CD4-positive, alpha-beta T cell treated with Interleukin-10 for 1 hour (primary cell): ENCODE measurements at places on chromosomes 6 and 20.
A peak's percentile ranks its signal among the peaks of the same experiment; 100 is the strongest.

DNA sequence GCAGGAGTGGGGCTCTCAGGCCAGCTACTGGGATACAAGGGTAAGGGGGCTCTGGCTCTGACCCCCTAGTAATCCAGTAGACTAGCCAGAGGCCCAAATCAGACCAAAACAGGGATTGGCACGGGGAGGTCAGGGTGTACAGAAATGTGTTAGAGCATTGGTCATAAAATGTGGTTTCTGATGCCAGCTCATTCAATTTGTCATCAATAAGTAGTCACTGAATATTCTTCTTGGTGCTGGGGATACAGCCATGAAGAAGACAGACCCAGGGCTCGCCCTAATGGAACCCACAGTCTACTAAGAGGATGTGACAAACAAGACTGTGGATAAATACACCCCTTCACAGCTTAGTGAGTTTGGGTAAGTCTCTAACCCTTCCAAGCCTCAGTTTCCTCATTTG, 11.1 kb downstream of the MAP1LC3A start:
- no peak for DNase-seq

DNA sequence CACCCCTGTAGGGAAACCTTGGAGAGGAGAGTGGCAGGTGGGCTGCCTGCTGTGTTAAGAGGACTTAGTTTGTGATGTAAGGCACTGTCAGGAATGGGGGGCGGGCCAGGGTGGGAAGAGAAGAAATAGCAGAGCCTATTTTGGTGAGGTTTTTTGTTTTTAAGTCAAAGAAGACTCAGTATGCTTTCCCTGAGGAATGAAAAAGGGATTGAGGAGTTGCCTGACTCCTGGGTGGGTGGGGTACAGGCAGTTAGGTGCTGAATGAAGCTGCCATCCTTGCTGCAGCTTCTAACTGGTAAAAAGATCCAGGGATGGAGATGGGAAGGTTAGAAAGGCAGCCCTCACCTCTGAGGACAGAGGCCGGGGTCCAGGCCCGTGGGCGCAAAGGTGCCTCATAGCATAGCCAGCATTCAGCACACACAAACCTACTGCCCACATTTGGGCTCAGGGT, 37.9 kb downstream of the PLCG1 start:
- no peak for DNase-seq

- DNase-seq, result no peak
Observed at GRCh38 chr6:41555326-41556300, 9.4 kb downstream of the FOXP4 start.

GRCh38 chr6:75479712-75480111, 13.9 kb downstream of the FILIP1 start:
- no peak for DNase-seq

DNA sequence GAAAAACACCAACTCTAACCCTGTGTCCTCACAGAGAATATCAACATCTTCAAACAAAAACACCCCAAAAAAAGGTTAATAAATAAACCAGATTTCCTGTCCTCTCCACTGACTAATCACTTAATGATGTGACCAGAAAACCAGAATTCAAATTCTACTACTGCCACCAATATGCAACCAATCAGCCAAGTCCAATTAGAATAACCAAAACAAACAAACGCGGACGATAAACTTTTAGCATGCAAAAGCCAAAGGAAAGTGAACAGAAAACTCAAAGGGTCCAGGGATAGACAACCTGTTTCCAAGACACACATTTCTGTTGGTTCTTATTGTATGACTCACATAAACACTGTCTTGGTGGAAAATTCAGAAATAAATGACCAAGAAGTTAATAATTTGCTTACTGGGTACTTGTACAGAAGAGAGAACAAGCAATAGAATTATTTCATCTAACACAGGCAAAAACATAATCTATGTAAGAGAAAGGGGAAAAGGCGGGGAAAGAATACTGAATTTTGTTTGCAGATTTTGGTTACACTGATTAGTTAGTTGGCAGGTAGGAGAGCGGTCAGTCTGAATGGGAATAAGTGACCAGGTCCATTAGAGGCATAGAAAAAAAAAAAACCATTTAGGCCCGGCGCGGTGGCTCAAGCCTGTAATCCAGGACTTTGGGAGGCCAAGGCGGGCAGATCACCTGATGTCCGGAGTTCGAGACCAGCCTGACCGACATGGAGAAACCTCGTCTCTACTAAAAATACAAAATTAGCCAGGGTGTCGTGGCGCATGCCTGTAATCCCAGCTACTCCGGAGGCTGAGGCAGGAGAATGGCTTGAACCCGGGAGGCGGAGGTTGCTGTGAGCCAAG, 34.1 kb downstream of the HFE start:
- no peak for DNase-seq

- no peak for DNase-seq
Observed at GRCh38 chr6:11214084-11214833, 18.2 kb downstream of the NEDD9 start.

GRCh38 chr6:16334671-16335070, 96.3 kb downstream of the GMPR start:
- DNase-seq, result no peak

- DNase-seq, result no peak
Observed at GRCh38 chr20:43750774-43751166, 24.0 kb upstream of the GTSF1L start.

DNA sequence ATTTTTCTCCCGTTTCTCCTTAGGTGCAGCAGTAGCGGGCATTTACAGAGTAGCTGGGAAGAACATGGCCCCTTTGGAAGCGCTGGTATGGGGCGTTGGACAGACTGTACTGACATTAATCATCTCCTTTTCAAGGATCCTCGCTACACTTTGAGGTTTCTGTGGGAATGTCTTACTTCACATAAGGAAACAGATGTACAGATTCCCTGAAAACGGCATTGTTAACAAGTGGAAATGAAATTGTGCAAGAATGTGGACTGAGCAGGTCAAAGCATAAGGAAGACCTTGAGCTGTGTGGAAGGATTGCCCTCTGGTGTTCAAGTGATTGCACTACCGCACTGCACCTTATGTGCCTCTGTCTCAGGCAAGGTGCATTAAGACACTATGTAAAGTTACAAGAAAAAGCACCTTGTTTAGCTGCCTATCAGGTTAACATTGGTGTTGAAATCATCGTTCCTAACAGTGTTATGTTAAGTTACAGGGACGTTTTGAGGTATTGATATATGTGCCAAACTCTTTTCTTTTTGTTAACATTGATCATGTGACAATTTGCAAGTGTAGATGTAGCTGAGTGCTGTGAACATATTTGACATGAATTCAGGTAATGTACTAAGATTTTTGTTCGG, 38.0 kb downstream of the TMEM170B start:
- peak; percentile 61 for DNase-seq

GRCh38 chr6:169997930-169998218, 246.5 kb downstream of the ERMARD start:
- DNase-seq, result no peak

DNA sequence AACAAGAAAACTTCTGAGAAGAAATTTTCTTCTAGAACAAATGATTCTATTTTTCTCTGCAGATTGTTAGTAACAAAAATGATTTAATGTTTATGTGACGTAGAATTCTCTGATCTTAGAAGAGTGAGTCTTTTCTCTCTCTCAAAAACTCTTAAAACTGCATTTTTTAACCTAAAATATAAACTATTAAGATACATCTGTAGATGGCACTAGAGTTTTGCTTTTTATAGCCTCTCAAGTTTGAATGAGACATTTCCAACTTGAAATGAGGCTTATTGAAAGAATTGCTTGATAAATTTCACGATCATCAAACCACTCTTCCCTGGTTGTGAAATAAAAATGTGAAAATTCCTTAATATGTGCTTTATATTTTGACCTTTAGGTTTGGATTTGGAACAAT, 53.8 kb downstream of the PHF3 start:
- no peak for DNase-seq

- no peak for DNase-seq
Observed at GRCh38 chr20:58987790-58988564, 6.9 kb downstream of the NELFCD start.

DNA sequence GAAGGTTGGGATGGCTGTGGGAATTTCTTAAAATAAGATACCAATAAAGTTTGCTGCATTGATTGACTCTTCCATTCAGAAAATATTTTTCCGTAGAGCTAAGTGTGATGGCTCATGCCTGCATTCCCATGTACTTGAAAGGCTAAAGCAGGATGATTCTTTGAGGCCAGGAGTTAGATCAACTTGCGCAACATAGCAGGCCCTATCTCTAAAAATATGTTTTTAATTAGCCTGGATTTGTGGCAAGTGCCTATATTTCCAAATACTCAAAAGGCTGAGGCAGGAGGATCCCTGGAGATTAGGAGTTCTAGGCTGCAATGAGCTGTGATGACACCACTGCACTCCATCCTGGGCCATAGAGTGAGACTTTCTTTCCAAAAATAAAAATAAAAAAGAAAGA, 431.2 kb upstream of the PTCHD4 start:
- DNase-seq, result no peak

GRCh38 chr20:31537890-31538289, 23.6 kb downstream of the HM13 start:
- no peak for DNase-seq

DNA sequence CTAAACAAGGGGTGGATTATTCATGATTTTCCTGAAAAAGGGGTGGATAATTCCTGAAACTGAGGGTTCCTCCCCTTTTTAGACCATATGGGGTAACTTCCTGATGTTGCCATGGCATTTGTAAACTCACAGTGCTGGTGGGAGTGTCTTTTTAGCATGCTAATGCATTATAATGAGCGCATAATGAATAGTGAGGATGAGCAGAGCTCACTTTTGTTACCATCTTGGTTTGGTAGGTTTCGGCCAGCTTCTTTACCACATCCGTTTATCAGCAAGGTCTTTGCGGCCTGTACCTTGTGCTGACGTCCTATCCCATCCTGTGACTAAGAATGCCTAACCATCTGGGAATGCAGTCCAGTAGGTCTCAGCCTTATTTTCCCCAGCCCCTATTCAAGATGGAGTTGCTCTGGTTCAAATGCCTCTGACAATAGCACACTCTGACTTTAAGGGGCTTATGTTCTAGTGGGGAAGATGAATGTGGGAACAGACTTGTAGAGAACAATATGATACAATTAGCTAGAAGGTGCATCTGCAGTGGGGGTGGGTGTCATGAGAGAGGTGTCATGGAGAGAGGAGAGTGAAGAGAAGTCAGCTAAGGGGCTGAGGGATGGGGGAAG, 4.2 kb upstream of the GPR31 start:
- no peak for DNase-seq

DNA sequence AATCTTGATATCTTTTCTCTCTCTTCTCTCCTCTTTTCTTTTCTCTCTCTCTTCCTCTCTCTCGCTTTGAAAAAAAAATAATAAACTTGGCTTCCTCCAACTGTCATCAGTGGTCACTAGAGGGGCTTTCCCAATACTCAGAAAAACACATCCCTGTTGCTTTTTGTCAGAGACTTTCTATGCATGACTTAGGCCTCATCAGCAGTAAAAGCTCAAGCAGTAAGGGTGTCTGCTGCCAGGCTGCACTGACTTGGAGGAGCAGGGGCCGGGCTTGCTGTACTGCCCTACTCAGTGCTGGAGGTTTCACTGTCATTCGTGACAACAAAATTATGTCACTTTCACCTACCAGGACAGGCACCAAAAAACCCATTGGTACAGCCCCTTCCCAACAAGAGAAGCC, 272.0 kb downstream of the ADGB start:
- no peak for DNase-seq

DNA sequence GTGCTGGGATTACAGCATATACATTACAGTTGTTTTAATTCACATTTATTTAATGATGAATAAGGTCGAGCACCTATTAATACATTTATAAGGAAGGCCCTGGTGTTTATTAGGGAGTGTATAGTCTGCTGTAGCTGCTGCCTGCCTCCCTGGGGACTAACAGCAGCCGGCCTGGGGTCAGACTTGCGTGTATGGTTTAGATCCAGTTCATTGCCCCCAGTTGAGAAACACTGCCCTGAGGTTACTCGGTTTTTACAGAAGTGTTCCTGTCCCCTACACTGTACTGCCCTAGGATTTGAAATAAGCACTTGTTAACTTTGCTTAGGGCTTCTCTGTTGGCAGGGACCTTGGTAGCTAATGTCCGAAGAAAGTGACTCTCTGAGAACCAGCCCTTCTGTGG, 4.0 kb downstream of the TTPAL start:
- DNase-seq, result no peak

- peak; percentile 37 for DNase-seq
Observed at GRCh38 chr20:21529863-21530262, 16.0 kb upstream of the NKX2-2 start.

DNA sequence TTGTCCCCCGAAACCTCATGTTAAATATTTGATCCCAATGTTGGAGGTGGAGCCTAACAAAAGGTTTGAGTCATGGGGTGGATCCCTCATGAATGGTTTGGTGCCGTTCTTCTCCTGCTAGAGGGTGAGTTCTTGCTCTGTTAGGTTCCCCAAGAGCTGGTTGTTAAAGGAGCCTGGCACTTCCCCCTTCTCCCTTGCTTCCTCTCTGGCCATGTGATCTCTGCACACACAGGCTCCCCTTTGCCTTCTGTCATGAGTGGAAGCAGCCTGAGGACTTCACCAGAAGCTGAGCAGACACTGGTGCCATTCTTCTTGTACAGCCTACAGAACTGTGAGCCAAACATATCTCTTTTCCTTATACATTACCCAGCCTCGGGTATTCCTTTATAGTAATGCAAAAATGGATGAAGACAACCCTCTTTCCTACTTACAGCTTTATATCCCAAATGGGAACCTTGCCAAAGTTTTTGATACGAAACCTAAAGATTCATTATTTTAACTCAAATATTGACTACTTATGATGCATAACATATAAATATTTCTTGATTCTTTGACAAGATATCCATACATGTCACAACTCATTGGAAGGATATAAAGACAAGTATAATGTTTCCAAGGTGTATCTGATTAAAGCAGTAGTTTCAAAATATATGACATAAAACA, 61.0 kb downstream of the RNF182 start:
- no peak for DNase-seq

DNA sequence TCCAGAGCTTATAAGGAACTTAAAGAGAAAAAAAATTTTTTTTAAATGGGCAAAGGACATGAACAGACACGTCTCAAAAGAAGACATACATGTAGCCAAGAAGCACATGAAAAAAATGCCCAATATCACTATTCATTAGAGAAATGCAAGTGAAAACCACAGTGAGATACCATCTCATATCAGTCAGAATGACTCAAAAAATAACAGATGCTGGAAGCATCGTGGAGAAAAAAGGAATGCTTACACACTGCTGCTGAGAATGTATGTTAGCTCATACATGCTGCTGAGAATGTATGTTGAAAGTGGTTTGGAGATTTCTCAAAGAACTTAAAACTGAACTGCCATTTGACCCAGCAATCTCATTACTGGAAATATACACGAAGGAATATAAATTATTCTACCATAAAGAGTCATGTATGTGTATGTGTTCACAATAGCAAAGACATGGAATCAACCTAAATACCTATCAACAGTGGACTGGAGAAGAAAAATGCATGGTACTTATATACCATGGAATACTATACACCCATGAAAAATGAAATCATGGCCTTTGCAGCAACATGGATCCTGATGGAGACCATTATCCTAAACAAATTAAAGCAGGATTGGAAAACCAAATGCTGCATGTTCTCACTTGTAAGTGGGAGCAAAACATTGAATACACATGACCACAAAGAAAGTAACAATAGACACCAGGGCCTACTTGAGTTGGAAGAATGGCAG, 5.2 kb downstream of the OR11A1 start:
- no peak for DNase-seq

- no peak for DNase-seq
Observed at GRCh38 chr6:87826424-87826823, 124.4 kb upstream of the AKIRIN2 start.

- DNase-seq, result no peak
Observed at GRCh38 chr20:57840066-57840465, 130.3 kb upstream of the PMEPA1 start.

GRCh38 chr20:25227317-25227831, 20.5 kb upstream of the PYGB start:
- DNase-seq, result no peak
